ENCODE measurements at places on chromosomes 2 and 18.

- no peak for DNase-seq
Observed at GRCh38 chr2:195570329-195570728, 86.7 kb upstream of the SLC39A10 start.

GRCh38 chr2:12001621-12002020 is 255.2 kb downstream of the LPIN1 start:
- no peak for DNase-seq

DNA sequence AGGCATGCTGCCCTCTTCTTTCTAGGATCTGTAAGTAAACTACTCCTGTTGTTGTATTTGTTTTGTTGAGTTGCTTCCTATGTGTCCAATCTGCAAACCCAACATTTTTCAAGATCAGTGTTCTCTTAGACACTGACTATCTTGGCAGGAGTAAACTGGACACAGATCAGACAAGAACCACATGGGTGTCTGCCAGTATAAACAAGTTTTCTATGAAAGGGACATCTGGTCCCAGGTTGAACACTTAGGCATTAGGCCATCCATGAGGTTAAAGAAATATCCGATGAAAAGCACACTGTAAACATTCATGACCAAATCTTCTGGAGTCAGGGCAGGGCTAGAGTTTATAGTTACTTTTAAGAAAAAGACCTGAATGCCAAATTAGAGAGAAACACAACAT is 441.8 kb downstream of the NYAP2 start:
- DNase-seq: no peak

GRCh38 chr2:61713457-61713856 is 140.4 kb downstream of the FAM161A start:
- no peak for DNase-seq

DNA sequence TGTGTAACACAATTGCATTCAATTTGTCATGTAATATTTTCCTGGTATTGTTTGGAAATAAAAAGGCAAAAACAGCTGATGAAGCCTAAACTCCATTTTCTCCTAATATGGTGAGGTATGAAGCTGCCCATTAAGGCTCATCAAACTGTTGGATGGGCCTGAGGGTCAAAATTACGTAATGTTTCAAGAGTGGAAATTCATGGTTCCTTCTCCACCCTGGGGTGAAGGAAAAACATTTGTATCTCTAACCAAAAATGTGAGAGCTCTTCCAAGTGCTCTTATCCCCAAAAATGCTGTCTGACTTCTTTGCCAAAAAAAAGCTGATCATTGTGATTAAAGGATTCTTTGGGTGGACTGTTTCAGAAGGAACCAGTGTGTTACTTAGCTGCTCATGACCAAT is 91.8 kb downstream of the ARHGAP28 start:
- no peak for DNase-seq

DNA sequence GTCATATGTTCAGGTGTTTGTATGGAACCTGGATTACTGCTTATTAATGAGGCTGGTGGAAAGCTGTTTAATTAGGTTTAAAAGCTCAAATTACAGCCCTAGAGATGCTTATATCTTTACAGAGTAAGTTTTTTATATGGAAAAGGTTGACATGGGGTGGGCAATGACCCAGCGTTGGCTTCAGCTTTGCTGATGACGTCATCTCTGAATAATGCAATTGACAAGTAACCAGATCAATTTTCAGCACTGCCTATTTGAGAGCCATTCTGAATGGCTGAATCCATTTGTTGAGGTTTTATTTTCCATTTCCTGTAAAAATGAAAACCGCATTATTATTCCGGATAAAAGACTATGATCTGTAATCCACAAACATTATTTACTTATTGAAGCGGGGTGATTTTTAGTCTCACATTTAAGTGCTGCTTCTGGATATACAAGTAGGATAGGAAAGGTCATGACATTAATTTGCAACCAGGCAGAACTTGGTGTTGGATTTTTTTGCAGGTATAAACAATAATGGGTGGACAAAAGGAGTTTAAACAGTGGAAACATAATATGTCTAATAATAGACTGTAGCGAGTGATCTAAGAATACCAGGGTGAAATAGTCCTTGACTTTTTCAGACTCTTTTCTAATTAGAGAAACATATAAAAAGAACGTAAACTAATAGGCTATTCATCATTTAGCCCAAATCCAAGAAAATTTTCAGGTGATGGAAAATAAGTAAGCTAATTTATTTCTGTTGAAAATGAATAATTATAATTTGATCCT is 2.7 kb downstream of the PPP1R1C start:
- no peak for DNase-seq

DNA sequence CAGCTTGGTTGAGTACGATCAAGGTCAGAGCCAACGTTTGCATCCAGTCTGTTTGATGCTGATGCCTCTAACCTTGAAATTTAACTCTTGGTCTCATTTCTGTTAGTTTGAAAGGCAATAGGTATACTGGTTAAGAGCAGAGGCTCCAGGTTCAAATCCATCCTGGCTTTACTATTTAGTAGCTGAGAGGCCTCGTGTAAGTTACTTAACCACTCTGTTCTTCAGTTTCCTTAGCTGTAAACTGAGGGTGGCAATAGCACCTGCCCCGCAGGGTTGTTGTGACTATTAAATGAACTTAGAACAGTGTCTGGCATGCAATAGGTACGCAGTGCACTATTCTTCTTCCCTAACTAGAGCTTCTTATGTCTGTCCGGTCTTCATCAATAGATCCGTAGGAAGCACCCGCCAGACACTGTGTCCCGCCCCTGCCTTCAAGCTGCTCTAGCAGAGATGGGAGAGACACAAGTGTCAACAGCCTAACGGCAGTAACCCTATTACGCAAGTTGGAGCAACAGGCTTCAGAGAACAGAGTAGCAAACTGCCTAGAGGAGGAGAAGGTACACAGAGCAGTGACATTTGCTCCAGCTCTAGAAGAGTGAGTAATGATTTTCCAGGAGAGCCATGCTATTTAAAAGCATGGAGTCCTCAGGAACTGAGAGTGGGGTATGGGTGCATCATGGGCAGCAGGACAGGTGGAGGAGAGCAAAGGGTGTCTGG is 62.7 kb upstream of the ST3GAL5 start:
- no peak for DNase-seq

DNA sequence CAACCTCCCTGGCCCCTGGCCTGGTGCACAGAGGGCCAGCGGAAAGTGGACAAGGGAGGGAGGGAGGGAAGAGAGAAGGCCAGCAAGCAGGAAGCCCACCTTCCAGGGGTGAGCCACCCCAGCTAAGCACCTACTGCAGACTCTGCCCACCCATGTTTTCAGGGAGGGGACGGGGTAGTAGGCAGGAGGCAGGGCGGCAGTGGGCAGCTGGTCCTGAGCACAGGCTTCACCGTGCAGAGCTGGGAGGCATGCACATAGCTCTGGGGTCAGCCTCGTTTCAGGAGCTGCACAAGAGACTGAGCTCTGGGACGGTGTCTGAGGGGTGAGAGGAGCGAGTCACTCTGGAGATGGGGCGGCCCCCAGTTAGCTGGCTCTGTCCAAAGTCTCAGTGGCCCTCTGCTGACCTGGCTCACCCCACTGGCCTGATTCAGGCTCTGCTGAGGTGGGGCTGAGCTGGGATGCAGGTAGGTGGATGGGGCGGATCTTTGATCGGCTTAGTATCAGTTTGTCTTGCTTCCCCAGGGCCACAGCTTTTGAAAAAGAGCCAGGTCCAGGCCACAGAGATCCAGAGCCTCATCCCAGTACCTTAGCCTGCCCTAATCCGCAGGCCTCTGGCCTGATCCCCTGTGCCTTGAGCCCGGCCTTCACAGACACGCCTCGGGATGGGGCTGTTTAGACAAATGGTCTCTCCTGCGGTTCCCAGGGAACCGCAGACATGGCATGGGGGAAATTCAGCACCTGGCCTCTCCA is 3.7 kb downstream of the NMUR1 start:
- no peak for DNase-seq

DNA sequence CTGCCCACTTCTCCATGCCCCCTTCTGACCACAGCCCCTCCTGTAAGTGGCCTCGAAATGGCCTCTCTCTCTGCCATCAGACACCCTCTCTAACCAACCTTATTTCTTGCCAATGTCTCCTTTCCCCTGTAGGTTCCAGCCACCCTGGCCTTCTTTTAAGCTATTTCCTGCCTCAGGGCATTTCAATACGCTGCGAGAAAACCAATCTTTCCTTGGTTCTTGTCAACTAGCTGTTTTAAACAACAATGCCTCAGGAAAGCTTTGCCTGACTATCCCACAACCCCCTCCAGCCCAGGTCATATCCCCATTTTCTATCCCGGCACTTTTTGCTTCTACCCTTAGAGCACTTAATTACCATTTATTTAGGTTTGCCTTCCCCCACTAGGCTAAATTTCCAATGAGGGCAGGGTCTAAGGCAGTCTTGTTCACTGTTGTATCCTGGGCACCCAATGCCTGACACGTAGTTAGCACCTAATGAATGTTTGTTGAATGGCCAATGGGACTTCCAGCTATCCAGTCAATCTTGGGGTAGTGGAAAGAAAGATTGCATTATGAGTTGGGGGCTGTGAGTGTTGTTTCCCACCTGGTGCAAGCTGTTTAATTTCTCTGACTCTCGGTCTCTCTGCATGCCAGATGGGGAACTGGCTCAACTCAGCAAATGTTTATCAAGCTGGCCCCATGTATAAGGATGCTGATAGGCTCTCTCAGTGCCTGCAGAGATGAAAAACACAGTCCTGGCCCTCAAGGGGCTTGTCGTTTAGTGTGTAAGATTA is 291.2 kb downstream of the SRBD1 start:
- no peak for DNase-seq

DNA sequence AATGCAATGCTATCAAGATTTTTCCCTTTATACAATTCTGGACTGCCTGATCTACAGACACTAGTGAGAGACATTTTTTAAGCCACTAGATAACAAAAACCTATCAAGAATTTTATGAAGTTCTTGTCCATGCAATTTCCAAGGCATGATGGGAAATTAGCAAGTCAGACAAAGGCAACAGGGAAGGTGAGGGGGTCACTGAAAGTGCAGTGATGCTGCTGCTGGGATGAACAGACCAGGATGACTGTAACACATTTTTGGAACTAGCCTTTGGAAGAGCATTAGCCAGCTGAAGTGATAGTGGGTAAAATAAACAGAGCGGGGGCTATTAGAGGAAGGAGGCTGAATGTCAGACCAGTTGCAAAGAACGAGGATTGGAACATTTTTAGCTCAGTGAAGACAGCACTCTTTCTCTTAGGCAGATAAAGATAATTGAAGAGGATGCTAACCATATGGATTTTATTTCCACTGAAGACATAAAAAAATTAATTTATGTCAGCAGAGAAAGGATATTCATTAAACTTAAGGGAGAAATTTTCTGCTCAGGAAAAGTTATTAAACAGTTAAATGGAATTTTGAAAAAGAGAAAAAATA is 17.9 kb downstream of the NRXN1 start:
- DNase-seq: no peak

- no peak for DNase-seq
Observed at GRCh38 chr18:51135364-51135763, 62.1 kb downstream of the MEX3C start.

GRCh38 chr2:96201338-96201737 is 7.3 kb downstream of the STARD7 start:
- no peak for DNase-seq

GRCh38 chr2:42602218-42602875 is 33.9 kb downstream of the MTA3 start:
- no peak for DNase-seq

- no peak for DNase-seq
Observed at GRCh38 chr18:12256951-12257350, 2.8 kb downstream of the CIDEA start.

GRCh38 chr2:109058191-109058632 is 69.2 kb upstream of the EDAR start:
- DNase-seq: no peak

- DNase-seq: no peak
Observed at GRCh38 chr2:130720528-130720927, 8.3 kb upstream of the GPR148 start.

DNA sequence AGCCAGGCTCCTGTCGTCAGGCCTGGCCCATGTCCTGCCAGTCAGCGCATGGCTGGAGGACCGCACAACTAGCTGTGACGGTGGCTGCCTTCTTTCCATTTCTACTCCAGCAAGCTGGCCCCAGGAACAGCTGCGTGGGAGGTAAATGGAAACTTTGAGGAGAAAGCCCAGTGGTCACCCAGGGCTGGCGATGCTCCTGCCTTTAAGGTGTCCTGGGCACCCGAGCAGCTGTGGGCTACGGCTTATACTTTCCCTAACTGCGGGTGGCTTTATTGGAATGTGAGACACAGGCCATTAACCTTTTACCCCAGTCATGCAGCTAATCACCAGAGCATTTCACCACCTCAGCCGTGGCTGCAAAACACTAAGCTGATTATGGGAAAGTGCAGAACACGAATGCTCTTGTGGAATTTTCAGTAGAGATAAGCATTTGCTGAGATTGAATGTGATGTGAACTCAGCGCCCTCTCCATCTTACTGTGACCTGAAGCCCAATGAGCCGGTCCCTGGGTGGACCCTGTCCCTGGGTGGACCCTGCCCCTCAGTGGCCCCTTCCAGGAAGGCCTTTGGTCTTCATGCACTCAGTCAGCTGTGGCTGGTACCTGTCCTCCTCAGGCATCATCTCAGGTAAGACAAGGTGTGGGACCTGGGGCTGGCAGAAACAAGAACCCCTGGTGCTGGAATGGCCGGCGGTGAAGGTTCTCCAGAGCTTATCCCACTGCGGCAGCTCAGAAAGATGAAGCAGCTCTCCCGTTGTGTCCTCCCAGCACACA is 275.4 kb upstream of the HS6ST1 start:
- no peak for DNase-seq

DNA sequence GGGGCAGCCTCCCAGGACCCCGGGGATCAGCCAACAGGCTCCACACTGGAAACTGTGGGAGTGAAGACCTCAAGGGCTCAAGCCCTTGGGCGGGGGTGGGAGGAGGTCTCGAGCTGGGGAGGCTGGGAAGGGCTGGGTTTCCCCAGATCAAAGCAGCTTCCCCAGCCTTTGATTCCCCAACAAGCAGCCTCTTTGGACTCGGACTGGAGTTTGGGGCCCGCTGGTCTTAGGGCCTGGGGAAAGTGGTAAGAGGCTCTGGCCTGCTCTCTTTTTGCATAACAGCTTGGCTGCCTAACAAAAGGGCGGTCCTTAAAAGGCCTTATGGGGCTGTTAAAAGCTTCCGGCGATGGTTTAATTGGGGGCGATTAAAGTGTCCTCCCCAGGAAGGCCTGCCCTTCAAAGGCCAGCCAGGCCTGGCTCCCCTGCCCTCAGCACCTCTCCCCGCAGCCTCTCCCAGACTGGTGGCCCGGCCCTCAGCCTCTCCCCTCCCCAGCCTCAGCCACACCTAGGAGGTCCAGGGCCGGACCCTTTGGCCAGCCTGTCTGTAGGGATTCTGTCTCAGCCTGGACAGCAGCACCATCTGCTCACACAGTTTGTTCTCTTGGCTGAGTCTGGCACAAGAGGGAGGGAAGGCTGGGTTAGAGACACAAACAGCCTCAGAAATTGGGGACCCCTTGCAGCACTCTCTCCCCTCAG is 39.6 kb downstream of the ZFP36L2 start:
- no peak for DNase-seq

GRCh38 chr2:6446938-6447608 is 418.6 kb downstream of the CMPK2 start:
- no peak for DNase-seq

GRCh38 chr2:129813404-129813803 is 166.1 kb upstream of the RAB6C start:
- no peak for DNase-seq

- no peak for DNase-seq
Observed at GRCh38 chr2:232839411-232840079, 30.5 kb upstream of the SNORC start.

- DNase-seq: no peak
Observed at GRCh38 chr2:120350801-120351320, 4.9 kb downstream of the INHBB start.

- no peak for DNase-seq
Observed at GRCh38 chr2:50929661-50930060, 102.3 kb downstream of the NRXN1 start.

- DNase-seq: no peak
Observed at GRCh38 chr18:10009321-10010144, 95.7 kb downstream of the VAPA start.

Data from stimulated activated CD8-positive, alpha-beta memory T cell treated with anti-CD3 and anti-CD28 coated beads, Interleukin-4, amount 100 ng/mL, for 4 hours (primary cell).